ENCODE measurements at places on chromosomes 1 and 21.
A peak's percentile ranks its signal among the peaks of the same experiment; 100 is the strongest.

GRCh38 chr1:68800182-68800581 lies 303.3 kb upstream of the DEPDC1 start:
- no peak for DNase-seq

DNA sequence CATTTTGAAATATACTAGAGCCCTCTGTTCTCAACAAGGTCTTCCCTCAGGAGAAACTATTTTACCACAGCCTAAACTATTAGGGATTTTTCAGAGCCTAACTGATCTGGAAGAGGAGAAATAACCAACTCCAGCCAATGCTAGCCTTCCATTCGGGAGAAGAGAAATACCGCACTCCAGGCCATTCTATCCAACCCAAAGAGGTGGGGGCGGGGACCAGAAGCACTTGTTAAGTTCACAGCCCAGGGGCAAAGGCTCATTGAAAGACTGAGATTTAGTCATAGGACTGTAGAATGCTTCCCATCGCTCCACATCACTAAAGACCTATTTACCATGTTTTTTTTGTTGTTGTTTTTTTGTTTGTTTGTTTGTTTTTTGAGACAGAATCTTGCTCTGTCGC lies 35.4 kb upstream of the SLFNL1 start:
- no peak for DNase-seq

DNA sequence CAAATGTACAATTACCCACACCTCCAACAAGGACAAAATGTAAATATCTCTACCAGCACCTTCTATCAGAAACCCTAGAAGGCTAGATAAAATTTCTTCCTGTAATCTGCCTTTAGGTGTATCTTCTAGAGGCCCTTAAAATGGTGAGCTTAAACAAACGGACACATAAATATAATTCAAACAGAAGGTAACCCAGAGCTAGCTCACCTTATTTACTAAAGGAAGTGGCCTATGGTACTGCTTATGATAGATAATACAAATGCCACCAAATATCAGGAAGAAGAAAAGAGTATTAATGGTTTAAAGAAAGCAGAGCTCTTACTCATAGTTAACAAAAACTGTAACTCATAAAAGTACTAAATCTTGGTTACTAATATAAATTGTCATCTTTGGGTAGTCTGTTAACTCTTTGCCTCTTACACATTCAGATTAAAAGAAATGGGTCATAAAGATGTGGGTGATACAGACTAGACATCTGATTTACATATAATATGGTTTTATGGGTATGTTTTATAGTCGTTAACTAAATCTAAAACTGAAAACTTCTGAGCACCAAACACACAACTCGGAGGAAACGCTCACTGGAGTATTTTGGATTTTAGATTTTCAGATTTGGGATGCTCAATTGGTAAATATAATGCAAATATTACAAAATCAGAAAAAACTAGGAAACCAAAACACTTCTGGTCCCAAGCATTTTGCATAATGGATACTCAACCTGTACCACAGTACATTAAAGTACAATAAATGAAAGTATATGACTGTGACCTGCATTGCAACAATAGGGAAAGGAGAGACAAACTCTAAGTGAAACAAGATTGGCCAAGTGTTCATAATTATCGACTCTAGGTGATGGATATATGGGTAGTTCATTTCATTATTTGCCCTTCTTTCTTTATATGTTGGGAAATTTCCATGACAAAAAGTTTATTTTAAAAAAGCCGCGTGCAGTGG lies 23.2 kb downstream of the TRIT1 start:
- DNase-seq: no peak

DNA sequence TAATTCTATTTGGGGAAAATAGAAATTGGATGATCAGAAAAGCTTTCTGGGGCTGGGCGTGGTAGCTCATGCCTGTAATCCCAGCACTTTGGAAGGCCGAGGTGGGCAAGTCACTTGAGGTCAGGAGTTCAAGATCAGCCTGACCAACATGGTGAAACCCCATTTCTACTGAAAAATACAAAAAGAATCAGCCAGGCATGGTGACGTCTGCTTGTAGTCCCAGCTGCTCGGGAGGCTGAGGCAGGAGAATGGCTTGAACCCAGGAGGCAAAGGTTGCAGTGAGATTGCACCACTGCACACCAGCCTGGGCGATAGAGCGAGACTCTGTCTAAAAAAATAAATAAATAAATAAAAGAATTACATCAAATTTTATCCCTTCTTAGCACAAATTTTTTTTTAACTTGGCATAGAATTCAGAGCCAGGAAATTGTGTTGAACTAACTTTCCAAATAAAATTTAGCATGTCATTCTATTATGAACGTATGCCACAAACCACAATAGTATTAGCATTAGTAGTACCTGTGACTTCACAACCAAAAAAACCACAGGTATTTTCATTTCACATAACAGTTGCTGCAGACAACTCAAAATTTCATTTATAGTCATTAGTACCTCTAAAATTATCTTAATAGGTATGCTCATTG lies 4.5 kb upstream of the ANKRD13C start:
- DNase-seq: no peak

- DNase-seq: no peak
Measured at GRCh38 chr1:15259622-15260007, 12.6 kb downstream of the FHAD1 start.

GRCh38 chr1:206892351-206892984 lies 4.8 kb upstream of the IL24 start:
- peak; percentile 2 for DNase-seq
